ENCODE measurements at places on chromosomes 4 and X. TPM values are rescaled to one million over a fixed set of nuclear protein-coding genes. Genes with fewer than 3 reads are reported as not detected.

- no peak for DNase-seq
Measured at GRCh38 chr4:66876946-66877345, 668.4 kb downstream of the CENPC start.

DNA sequence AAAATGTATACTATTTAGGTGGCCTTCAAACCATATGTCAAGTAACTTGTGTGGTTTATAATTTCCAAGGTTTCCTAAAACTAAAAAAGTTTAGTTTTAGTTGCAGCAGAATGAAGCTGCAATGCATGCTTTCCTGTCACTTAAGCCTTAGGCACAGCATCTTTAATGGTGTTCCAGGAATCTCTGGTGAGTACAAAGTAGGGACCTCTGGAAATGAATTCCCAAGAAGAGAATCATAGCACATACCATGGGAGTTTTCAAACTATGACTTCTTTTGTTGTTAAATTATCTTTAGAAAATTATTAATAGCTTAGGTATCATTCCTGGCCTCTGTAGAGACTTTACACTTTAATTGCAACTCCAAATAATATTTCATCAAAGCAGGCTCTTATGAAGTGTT lies 1005.9 kb upstream of the PABPC4L start:
- no peak for DNase-seq

Gene SOX3
- polyA plus RNA-seq, result not detected

Gene L1CAM
- polyA plus RNA-seq, result 13.3 TPM

DNA sequence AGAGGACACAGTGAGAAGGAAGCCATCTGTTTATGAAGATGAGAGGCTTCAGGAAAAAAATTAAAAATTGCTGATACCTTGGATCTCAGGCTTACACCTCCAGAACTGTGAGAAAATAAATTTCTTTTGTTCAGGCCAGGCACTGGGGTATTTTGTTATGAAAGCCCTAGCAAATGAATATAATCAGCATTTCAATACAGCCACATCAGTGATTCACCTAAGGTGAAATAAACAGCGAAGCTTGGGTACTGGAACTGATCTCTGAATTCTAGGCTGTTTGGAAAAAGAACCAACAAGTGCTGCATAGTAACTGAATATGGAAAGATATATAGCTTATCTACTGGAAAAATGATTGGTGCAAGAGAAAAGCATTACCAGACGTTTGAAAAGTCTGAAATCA lies 88.5 kb downstream of the PDS5A start:
- no peak for DNase-seq

DNA sequence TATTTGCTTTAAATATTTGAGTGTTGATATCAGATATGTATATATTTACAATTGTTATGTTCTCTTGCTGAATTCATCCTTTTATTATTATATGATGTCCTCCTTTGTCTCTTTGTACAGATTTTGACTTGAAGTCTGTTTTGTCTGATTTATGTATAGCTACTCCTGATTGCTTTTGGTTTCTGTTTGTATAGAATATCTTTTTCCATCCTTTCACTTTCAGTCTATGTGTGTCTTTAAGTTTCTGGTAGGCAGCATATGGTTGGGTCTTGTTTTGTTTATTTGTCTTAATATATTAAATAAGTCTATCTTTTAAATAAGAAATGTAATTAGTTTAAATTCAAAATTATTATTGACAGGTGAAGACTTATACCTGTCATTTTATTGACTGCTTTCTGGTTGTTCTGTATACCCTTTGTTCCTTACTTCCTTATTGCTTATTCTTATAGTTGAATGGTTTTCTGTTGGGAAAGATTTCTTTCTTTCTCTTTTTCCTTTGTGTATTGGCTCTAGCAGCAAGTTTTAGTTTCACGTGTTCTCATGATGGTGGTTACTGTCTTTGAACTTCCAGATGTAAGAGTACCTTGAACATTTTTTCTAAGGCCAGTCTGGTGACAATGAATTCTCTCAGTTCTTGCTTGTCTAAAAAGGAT lies 31.1 kb downstream of the RAB28 start:
- DNase-seq, result no peak

DNA sequence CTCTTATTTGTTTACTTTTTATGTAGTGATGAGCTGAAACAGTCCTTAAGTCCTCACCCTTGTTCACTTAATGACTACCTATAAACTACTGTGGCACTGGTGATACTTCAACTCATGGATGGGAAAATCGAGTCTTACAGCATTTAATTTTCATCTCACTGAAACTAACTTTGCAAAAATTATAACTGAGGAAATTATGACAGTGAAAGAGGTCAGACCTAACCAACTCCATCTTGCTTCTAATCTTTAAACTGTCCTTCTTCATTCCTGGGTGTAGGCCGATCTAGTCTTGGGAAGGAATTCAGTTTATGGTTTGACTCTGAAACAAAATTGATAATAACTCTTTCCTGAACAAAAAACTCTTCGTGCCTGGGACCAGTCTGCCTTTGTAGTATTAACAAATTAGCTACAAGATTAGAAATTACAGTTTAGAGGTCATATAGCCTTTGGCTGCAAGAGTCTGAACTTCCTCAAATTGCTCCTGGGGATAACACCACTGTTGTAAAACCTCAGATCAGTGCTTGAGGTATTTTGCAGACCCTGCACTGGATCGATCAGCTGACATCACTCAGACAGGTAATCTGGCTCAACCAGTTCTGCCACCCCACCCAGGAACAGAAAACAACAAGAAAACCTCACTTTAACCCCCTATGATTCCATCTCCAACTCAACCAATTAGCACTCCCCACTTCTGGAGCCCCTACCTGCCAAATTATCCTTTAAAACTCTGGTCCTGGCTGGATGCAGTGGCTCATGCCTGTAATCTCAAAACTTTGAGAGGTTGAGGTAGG lies 995.7 kb upstream of the PRKX start:
- no peak for DNase-seq
